ENCODE measurements at places on chromosomes 16 and 17. TPM values are rescaled to one million over a fixed set of nuclear protein-coding genes. Genes with fewer than 3 reads are reported as not detected.

The RHBDF1 gene
- 5.8 TPM for total RNA-seq

The CPHXL2 gene
- total RNA-seq: not detected

The CDC6 gene
- total RNA-seq: 1.5 TPM

The KCTD19 gene
- total RNA-seq: not detected

The MAPT gene
- 0.83 TPM for total RNA-seq

The NRN1L gene
- 0.88 TPM for total RNA-seq

The PPP1R1B gene
- 0.60 TPM for total RNA-seq

The DNAJA3 gene
- total RNA-seq: 57.0 TPM

The MAP1LC3B gene
- total RNA-seq: 15.1 TPM

The CHP2 gene
- not detected for total RNA-seq

The BCL6B gene
- total RNA-seq: 1.7 TPM

The GRAP gene
- total RNA-seq: 4.0 TPM

The SOCS3 gene
- total RNA-seq: 2.7 TPM

The CLEC3A gene
- not detected for total RNA-seq

The MLKL gene
- 2.9 TPM for total RNA-seq

GRCh38 chr17:81453712-81454111, 58.5 kb downstream of the BAHCC1 start:
- no peak for DNase-seq

DNA sequence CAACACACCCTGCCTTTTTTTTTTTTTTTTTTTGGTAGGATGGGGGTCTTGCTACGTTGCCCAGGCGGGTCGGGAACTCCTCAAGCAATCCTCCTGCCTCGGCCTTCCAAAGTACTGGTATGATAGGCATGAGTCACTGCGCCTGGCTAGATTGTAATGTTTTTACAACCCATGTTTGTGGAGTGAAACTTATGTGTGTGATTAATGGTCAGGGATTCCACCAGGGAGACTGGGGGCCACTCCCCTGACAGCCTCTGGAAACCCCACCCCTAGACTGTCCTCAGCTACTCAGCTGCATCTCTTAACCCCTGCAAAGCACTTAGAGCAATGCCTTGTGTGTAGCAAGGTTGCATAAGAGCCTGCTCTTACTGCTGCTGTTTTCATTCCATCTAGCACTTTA, 220.5 kb downstream of the PARN start:
- DNase-seq: no peak

- DNase-seq: no peak
Measured at GRCh38 chr17:76473541-76473985, 6.2 kb downstream of the AANAT start.

- DNase-seq: no peak
Measured at GRCh38 chr17:2419486-2419885, 18.6 kb upstream of the MNT start.

- no peak for DNase-seq
Measured at GRCh38 chr17:18163547-18163946, 20.1 kb upstream of the ALKBH5 start.

GRCh38 chr16:89101303-89102040, 7.8 kb downstream of the ACSF3 start:
- no peak for DNase-seq

GRCh38 chr16:67967183-67967957, 1.1 kb downstream of the SLC12A4 start:
- DNase-seq: no peak

DNA sequence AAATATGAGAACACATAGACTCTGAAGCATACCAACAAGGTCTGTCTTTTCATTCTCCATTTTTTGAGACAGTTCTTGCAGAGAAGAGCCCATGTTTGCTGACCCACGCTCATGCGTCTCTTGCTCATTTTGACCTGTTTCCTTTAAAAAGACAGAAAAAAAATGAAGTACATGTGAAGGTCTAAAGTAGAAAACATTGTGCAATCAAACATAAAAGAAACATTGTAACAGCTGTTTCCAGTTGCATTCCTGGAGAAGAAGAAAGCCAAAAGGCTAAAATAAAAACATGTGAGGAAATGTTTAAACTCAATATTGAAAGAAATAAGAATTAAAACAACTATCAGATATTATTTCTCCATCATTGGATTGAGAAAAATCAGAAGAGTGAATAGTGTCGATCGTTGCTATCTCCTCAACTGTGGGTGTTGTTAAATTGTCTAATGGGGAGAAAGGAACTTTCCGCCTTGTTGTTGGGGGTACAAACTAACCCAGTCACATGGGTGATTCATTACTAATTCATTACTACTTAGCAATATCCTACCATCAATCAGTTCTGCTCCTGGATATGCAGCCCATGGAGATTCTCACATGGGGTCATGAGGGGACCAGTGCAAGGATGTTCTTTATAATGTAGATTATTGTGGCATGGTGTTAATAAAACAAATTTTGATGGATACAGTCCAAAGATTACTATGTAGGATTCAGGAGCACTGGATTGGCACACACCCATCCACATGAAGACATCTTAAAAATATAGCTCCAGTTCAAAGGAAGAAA, 9.5 kb downstream of the ABCA9 start:
- DNase-seq: no peak

- DNase-seq: peak; percentile 79
Measured at GRCh38 chr16:79283578-79283977, 317.0 kb downstream of the MAF start.

DNA sequence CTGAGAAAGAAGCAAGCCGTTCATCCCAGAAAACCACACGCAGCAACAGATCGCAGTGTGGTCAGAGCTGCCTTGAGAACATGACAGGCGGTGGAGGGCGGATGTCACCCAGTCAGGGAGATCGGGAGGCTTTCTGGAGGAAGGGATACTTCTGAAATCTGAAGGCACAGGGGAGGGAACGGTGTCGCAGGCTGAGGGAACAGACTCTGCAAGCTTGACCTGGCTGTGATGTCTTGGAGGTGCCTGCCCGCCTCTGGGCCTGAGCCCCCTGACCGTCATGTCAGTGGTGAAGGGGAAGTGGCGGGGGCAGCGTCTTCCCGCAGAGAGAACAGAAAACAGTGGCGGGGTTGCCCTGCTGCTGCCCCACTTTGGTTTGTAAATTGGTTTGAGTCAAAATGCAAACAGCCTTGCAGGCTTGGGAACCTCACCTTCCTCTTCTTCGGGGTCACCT, 8.1 kb upstream of the ATP2A3 start:
- no peak for DNase-seq

GRCh38 chr17:39617446-39618245, 9.1 kb upstream of the PPP1R1B start:
- peak; percentile 73 for DNase-seq

- DNase-seq: no peak
Measured at GRCh38 chr17:11284811-11285210, 43.8 kb downstream of the SHISA6 start.

DNA sequence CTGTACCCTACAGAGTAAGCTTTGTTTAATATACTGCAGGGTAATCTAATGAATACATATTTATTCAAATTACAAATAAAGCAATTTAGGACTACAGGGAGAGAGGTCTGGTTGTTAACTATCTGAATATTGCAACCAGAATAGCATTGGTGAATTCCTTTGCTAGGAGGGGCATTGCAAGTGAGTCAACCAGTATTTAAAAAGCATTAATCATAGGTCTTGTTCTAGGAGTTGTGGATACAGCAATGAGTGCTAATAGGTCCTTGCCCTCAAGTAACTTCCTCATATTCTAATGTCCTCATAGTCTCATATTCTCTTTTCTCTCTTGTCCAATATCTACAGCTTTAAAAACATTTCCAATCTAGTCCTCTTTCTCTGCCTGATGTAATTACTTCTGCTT, 531.4 kb downstream of the CDH11 start:
- no peak for DNase-seq

DNA sequence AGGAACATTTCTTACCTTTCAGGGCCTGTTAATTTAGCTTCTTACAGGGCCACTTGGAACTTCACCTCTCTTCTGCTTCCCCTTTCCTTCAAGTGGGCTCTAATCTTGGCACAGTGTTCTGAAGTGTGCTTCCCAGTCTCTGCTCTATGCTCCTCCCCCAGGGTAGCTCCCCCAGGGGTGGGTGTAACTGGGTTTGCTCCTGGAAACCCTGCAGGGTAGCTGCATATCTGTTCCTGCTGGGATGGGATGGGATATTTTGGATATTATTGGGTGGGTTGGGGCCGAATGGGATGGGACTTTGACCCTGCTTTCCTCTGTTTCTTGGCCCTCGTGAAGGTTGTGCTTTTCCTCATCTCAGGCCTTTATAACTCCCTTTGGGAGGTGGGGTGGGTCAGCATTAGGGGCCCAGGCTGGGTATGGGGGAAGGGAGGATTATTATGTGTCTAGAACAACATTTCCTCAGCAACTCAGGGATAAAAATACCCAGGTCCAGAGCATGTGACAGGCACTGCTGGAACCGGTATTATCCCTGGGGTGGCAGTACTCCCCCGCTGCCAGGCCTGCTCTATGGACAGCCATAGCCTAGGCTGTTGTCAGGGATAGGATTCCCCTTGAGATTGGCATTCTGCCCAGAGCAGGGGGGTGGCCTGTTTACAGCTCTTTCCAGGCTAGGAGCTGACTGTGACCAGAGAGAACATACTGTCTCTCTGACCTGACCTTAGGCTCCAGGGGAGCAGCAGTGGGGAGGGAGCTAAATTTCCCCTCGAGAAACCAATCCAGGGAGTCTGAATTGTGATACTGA, 5.0 kb downstream of the NFE2L1 start:
- DNase-seq: peak; percentile 92

DNA sequence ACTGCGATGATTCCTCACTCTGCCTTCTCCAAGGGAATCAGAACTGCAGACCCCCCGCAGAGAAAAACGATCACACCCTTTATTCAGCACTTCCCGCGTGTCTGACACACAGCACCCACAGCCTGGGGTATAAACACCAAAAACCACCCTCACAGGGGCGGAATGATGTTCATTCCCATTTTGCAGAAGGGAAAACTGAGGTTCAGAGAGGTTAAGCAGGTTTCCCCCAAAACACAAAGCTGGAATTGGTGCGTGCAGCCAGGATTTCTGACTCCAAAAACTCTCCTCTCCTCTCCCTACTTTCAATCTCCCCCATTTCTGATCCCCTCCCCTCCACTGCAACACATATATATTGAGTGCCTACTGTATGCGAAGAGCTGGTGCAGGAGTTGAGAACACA, 55.8 kb downstream of the XYLT1 start:
- DNase-seq: no peak

DNA sequence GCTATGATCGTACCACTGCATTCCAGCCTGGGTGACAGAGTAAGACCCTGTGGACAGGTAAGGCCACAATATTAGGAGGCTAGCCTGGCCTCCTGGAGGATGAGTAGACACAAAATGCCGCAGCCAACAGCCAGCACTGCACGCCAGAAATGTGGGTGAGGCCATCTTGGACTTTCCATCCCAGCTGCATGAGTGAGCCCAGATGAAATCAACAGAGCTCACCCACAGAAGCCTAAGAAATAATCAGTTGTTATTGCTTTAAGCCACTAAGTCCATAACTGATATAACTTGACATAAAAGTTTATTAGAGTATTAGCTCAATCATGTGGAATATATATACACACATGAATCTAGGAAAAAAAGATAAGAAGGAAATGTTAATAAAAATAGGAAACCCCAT, 101.7 kb downstream of the CDYL2 start:
- DNase-seq: no peak

DNA sequence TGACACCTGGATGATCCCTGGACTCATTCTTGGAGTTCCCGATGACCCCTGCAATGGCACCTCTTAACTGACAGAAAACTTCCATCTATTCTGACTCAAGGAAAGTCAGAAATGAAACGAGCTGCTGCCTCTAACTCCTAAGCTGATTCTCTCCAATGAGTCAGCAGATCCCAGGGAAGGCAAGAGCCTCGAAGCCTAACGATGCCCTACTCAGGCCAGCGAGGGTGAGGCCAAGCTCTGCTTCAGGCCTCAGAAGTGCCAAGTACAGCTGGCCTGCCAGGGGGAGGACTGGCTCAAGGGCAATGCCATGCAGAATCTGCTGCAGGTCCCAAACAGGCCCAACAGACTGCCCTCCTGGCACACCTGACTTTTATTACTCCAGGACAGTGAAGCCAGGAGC, 36.3 kb downstream of the PLXDC1 start:
- DNase-seq: no peak

DNA sequence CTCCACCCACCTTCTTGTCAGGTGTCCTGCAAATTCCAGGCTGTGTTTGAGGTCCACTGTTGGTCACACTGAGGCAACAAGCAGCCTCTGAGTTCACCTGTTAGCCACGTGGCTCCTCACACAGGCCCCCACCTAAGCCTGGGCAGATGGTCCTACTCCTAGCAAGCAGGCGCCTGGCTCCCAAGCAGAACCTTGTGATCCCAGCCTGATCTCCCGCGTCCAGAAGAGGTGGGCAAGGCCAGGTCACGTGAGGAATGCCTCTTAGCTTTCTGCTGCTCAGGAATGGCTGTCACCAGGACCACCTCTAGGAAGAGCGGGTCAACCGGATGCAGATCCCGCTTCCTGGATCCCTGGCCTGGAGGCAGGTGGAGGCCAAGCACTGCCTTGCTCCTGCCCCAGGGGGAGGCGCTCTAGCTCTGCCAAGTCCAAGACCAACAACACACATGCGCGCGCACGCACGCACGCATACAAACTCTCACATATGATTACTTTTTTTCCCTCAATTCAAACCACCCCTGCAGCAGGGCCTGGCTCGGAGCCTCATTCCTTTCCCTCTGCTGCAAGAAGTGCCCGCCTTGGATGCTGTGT, 9.5 kb downstream of the CYB561 start:
- DNase-seq: no peak

GRCh38 chr17:34151102-34151501, 104.0 kb upstream of the CCL2 start:
- no peak for DNase-seq

DNA sequence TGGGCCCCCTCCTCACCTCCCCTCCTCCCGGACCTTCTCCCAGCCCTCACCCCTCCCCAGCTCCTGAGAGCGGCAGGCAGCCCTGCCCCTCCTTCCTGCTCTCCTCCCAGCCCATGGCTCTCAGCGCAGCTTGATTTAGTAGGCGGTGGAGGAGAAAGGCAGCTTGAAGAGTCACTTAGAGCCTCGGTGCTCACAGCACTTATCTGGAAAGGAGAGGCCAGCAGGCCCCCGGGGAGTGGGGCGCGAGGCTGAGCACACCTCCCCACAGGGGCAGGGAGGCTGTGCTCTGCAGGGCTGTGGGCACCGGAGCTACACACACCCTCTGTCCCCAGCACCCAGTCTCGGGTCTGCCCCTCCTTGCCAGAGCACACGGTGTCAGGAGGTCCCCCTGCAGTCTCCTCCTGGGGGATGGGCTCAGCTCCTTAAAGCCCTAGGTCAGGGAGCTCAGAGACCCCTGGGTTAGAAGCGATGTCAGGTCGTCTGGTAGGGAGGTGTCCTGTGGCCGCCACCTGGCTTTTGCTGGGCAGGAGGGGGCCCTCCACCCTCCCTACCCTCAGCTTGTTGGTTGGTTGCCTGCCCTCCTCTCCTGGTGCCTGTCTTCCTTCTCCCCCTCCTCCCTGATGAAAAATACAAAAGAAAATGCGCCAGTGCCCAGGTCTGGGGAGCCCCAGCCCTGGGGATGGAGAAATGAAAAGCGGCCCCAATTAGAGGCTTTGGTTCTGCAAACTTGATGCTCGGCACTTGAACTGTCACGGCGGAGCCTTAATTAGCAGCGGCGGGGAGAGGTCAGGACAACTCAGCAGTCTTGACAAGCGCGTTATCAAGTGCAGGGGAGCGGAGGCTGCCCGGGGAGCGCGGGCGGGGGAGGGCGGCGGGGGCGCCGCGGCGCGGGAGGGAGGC, 151.1 kb upstream of the GSE1 start:
- DNase-seq: no peak

- no peak for DNase-seq
Measured at GRCh38 chr17:77441130-77441920, 300.6 kb downstream of the SEC14L1 start.

- DNase-seq: no peak
Measured at GRCh38 chr17:69592692-69593350, 178.3 kb downstream of the MAP2K6 start.

GRCh38 chr16:71709229-71709781, 15.2 kb downstream of the PHLPP2 start:
- DNase-seq: no peak
